ENCODE measurements at places on chromosomes 12 and 14.

DNA sequence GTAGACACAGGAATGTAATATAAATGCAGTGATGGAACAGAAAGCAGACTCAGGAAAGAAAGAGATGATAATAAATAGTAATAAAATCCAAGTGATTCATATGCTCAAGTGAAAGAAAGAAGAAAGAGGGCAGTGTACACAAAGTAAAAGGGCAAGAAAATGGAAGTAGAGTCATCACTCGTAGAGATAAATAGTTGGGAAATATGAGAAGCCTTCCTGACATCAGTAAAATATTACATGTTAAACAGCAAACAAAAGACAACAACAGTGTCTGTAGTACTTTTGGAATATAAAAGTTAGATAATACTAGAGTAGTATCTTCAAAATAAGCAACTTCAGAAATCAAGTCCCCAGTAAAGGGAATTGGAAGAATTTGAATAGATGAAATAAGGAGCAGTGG is 412.3 kb downstream of the RAD51B start:
- H3K27me3 ChIP-seq, result no peaks in the 10 kb centered on the region
- H3K36me3 ChIP-seq, result peaks cover 4% of the 10 kb centered on the region
- no peak for DNase-seq
- no peak overlapping the region for H3K27ac ChIP-seq
- H3K4me3 ChIP-seq, result no peak overlapping the region

GRCh38 chr14:96829791-96830190 is 32.6 kb downstream of the VRK1 start:
- H3K4me3 ChIP-seq, result no peak overlapping the region
- H3K4me1 ChIP-seq, result no peaks in the 10 kb centered on the region
- H3K27ac ChIP-seq, result no peak overlapping the region
- H3K36me3 ChIP-seq, result peaks cover 26% of the 10 kb centered on the region
- H3K27me3 ChIP-seq, result no peaks in the 10 kb centered on the region

GRCh38 chr14:92209141-92209540 is 87.4 kb downstream of the CPSF2 start:
- peaks cover 15% of the 10 kb centered on the region for H3K27me3 ChIP-seq
- H3K27ac ChIP-seq, result no peak overlapping the region
- DNase-seq, result no peak
- no peak overlapping the region for H3K4me3 ChIP-seq
- H3K4me1 ChIP-seq, result no peaks in the 10 kb centered on the region
- H3K36me3 ChIP-seq, result no peaks in the 10 kb centered on the region

- H3K27me3 ChIP-seq, result peaks cover 12% of the 10 kb centered on the region
- peaks cover 22% of the 10 kb centered on the region for H3K4me1 ChIP-seq
- no peak overlapping the region for H3K27ac ChIP-seq
- DNase-seq, result no peak
- H3K4me3 ChIP-seq, result no peak overlapping the region
- H3K36me3 ChIP-seq, result no peaks in the 10 kb centered on the region
Observed at GRCh38 chr14:54310151-54310850, 86.5 kb upstream of the CDKN3 start.

DNA sequence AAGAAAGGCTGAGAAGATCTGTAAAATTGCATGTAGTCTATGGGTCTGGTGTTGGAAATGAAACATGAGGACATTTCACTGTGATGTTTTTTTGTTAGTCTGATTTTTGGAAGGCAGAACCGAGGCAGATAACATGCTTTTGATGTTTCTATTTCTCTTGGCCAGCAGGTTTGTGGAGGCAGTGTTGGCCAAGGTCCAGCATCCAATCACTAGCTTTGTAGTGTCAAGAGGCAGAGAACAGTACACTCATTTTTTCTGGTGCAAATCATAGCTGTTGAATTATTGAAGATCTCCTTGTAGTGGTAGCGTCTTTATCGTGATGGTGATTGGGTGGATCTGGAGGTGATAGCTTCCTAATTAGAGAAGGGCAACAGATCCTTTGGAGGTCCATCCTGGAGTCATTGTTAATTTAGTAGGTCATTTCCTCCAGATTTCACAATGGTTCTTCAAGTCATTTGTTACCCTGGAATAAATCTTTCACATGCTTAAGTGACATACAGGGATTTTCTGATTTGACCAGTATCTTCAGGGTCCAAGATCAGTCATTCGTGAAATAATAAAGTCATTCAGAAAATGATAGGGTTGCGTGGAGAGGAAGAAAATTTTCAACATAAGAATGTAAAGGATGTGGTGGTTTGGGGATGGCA is 252.4 kb upstream of the CPNE8 start:
- DNase-seq, result no peak
- H3K36me3 ChIP-seq, result no peaks in the 10 kb centered on the region
- H3K27ac ChIP-seq, result no peak overlapping the region
- no peak overlapping the region for H3K4me3 ChIP-seq
- H3K27me3 ChIP-seq, result no peaks in the 10 kb centered on the region

- peaks cover 3% of the 10 kb centered on the region for H3K27me3 ChIP-seq
- no peak for DNase-seq
- peaks cover 14% of the 10 kb centered on the region for H3K4me1 ChIP-seq
- H3K27ac ChIP-seq, result no peak overlapping the region
- no peaks in the 10 kb centered on the region for H3K36me3 ChIP-seq
Observed at GRCh38 chr12:108768591-108769500, 37.5 kb upstream of the CORO1C start.

DNA sequence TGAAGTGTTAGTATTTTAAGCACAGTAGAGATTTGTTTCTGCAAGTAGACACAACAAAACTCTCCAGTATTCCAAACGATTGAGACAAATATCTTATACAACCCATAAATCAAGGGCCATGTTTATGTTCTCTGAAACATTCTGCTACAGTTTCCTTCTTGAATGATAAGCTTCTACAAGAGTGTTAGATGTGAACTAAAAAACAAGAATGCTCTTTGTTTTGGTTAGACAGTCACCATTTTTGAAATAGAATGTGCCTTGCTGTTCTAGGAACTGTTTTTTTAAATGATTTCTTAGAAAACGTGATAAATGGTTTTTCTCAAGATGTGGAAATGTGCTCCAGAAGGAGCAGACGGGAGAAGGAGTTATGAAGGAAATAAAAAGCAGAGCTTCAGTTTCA is 1656.3 kb upstream of the FLRT2 start:
- no peaks in the 10 kb centered on the region for H3K27me3 ChIP-seq
- H3K4me1 ChIP-seq, result no peaks in the 10 kb centered on the region
- H3K4me3 ChIP-seq, result no peak overlapping the region
- H3K27ac ChIP-seq, result no peak overlapping the region
- no peak for DNase-seq

DNA sequence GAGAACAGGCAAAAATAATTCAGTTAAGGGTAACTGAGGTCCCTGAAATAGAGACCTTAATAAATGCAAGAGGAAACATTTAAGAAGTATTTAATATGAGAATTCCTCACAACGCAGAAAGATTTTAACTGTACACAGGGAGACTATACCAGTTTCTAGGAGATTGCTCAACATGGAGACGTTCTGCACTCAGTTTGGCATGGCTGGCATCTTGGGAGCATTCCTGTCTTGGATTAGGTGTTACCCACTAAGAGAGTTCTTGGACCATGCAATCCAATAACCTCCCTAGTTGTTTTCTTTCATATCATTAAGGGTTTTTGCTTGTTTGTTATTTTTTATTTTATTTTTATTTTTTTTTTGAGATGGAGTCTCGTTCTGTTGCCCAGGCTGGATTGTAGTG is 302.4 kb downstream of the NELL2 start:
- DNase-seq, result no peak
- no peak overlapping the region for H3K4me3 ChIP-seq
- no peaks in the 10 kb centered on the region for H3K4me1 ChIP-seq
- H3K27me3 ChIP-seq, result peaks cover 3% of the 10 kb centered on the region
- H3K27ac ChIP-seq, result no peak overlapping the region
- H3K36me3 ChIP-seq, result peaks cover 3% of the 10 kb centered on the region

DNA sequence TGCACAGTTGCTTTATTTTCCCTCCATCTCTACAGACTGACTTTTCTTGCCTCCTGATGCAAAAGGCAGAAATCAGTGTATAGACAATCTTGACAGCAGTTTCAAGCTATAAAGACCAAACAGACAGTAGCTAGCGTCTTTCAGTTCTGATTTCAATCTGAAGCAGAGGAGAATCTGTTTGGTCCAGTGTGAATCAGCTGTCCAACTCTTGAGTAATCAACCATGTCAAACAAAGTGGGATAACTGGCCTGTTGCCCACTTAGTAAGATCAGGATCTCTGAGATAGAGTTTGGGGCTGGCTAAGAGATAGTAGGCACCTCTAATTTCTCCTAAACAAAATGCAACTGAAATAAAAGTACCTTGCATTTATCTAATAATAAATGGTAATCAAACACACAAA is 797.4 kb upstream of the FBXO33 start:
- no peaks in the 10 kb centered on the region for H3K4me1 ChIP-seq
- no peaks in the 10 kb centered on the region for H3K36me3 ChIP-seq
- DNase-seq, result no peak
- H3K27ac ChIP-seq, result no peak overlapping the region
- no peaks in the 10 kb centered on the region for H3K27me3 ChIP-seq
